Suprapubic skin (tissue), 4 donors: ENCODE measurements at places on chromosomes 6 and 20. TPM values are rescaled to one million over a fixed set of nuclear protein-coding genes. Genes with fewer than 3 reads are reported as not detected.

CLDN20 gene
- not detected for total RNA-seq

- peaks cover 66% of the 10 kb centered on the region for H3K4me1 ChIP-seq
- peak overlapping the region; percentile 66 for H3K27ac ChIP-seq
- H3K4me3 ChIP-seq = no peak overlapping the region
Measured at GRCh38 chr20:41135187-41135887, 2.0 kb upstream of the PLCG1 start.

DNA sequence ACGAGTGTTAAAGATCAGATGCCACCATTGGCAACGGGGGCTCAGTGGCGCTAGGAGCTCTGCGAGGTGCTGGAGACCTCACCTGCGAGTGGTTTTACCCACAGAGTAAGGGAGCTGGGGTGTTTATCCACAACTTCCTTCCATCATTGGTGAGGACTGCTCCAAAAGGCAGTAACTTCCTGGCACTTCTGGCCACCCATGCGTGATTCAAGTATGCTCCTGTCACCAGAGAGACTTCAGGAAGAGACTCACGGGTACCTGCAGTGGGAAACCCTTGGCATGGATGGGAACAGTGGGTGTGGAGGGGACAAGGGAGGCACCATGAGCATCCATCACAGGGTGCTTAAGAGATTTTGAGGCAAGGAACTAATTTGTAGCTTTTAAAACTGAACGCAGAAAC lies 53.2 kb downstream of the RIN2 start:
- no peak for DNase-seq
- H3K36me3 ChIP-seq = no peaks in the 10 kb centered on the region
- H3K4me1 ChIP-seq = peaks cover 35% of the 10 kb centered on the region
- H3K4me3 ChIP-seq = no peak overlapping the region

- no peaks in the 10 kb centered on the region for H3K36me3 ChIP-seq
- H3K4me3 ChIP-seq = peak overlapping the region; percentile 71
- peaks cover 22% of the 10 kb centered on the region for H3K4me1 ChIP-seq
- H3K27me3 ChIP-seq = peaks cover 16% of the 10 kb centered on the region
- H3K27ac ChIP-seq = peak overlapping the region; percentile 85
- DNase-seq = peak; percentile 78
Measured at GRCh38 chr6:27518881-27519795, 46.2 kb upstream of the ZNF184 start.
